Stimulated activated CD4-positive, alpha-beta T cell treated with anti-CD3 and anti-CD28 coated beads, Interleukin-12 subunit alpha, Interleukin-12 subunit beta, amount 100 ng/mL, for 24 hours (primary cell): ENCODE measurements at places on chromosomes 2 and 18.

- DNase-seq: no peak
Observed at GRCh38 chr18:70693246-70693645, 404.4 kb downstream of the SOCS6 start.

DNA sequence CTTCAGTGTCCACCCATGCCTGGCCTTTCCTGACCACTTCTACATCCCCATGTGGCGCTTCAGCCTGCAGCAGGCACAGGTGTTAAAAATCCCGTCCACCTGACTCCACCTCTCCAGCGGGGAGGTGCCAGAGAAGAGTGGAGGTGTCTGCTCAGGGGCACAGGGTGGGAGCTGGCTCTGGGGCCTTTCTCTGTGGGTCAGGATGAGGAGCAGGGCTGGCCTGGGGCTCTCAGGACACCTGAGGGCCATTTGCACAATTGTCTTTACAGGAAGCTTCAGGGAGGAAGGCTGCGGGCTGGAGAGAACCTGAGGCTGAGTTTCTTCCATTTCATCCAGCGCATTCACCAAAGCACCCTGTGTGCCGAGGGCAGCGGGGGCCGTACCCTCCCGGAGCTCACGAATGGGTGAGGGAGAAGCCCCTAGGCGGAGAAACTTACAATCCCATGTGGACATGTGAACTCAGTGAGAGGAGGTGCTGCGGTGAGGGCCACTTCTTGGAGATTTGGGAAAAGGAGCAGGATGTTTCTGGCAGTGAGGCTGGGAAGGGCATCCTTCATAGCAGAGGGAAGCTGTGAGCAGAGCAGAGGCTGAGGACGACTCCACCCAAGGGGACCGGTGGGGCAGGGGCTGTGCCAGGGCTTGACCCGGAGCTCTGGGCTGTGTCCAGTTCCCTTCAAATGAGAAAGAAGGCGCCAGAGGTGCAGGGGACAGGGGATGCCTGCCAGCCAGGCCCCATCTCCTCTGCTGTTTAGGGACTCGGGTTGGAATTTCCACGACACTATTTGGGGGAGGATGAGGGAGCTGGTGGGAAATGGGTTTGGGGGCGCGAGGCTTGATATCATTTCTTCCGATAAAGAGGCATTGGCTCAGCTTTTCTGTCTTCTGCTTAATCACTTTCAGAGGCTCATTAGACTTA is 155.2 kb upstream of the MYCN start:
- DNase-seq: no peak

- DNase-seq: no peak
Observed at GRCh38 chr2:172680436-172681068, 55.1 kb upstream of the RAPGEF4 start.

DNA sequence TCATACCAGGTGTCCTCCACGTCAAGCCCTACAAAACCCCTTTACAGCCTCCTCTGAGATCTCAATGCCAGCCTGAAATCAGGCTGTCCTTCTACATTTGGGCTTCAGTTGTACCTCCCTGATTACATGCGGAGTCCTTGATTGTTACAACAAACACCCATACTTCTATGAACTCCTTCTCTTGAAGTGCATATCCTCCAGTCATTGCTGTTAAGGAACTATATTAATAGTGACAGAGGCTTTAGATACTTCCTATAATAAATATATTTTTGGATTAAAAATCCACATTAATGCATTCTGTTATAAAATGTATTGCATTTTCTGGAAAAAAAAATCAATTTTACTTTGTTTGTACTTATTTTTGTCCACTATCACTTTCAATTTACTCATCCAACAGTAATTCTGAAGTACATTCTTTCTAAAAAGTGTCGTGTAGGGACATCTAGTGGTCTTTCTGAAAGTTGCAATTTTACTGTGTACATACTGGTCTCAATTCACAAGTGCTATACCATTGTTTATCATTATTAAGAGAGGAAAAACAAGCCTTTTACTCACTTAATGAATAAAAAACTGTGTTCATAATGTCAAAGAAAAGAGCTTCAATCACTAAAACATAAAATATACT is 316.4 kb downstream of the DSEL start:
- DNase-seq: no peak

DNA sequence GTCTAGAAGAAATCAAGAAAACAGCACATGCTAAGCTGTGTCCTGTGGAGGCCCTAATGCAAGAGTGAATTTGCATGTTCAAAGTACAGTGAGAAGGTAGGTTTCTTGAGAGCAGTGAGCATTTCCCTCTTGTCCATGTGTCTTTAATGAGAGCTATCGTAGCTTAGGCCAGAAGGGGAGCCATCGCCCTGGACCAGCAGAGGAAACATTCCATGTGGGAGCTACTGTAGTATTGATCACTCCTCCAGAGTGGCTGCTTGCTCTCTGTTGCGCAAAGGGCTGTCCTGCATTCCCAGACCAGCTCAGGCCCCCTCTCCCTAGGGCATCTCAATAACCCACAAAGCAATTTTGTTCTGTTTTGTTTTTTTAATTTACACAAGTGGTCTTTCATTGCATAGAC is 950.1 kb downstream of the CNTNAP5 start:
- no peak for DNase-seq

DNA sequence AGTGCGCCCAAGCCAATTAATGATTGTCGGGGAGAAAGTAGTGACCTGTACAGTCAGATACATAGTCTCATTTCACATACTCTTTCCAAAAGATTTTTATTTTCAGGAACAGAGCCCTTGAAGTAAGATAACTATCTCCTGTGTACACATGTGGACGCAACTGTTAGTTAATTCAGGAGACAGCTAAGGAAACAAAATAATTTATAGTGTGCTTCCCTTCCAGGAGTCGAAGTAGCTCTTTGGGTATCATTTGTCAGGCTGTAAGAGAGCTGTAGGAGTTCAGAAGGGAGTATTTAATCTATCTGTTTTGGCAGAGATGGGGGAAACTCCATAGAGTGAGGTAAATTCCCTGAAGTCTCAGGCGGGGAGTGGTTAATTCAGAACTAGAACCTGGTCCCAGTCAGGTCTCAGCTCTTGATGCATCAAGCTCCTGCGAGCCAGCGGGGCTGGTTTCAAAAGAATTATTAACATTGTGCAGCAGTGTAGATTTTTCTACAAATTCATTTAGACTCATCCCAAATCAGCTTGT is 63.0 kb downstream of the MAPK4 start:
- no peak for DNase-seq

- DNase-seq: no peak
Observed at GRCh38 chr2:111066062-111066593, 54.6 kb upstream of the BCL2L11 start.

GRCh38 chr2:42547014-42547413 is 21.4 kb upstream of the MTA3 start:
- no peak for DNase-seq

GRCh38 chr2:206112846-206113547 is 27.0 kb upstream of the INO80D start:
- no peak for DNase-seq

- DNase-seq: no peak
Observed at GRCh38 chr2:111622859-111623258, 261.1 kb downstream of the ANAPC1 start.

- no peak for DNase-seq
Observed at GRCh38 chr2:211114826-211115455, 558.5 kb downstream of the CPS1 start.

- no peak for DNase-seq
Observed at GRCh38 chr18:25830787-25831186, 259.6 kb downstream of the SS18 start.

- DNase-seq: no peak
Observed at GRCh38 chr2:158006961-158007719, 94.5 kb upstream of the UPP2 start.

DNA sequence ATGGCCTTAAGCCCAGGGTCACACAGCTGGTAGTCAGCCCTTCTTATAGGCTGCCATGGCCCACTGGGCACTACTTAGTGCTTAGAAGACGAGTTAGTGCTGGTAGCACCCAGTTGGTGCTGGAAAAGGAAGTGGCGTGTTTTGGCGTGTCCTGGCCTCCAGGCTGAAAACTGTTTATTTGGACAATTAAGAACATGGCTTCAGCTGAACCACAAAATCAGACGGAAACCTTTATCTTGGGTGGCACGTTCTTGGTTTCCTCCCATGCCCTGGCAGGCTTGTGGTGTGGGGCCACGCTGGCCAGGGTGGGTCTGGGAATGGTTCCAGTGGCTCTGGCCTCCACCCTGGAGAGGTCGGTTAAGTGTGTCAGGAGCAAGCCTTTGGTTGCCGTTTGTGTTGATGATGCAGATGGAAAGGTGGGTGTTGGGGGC is 141.5 kb upstream of the HAAO start:
- DNase-seq: no peak

- DNase-seq: no peak
Observed at GRCh38 chr18:12819322-12819721, 64.7 kb downstream of the PTPN2 start.
